Stimulated activated CD4-positive, alpha-beta T cell treated with anti-CD3 and anti-CD28 coated beads, TNF-alpha, amount 100 ng/mL, for 1 hour (primary cell): ENCODE measurements at places on chromosomes 4 and X.

- DNase-seq: no peak
Measured at GRCh38 chrX:142428916-142429315, 223.8 kb upstream of the MAGEC2 start.

DNA sequence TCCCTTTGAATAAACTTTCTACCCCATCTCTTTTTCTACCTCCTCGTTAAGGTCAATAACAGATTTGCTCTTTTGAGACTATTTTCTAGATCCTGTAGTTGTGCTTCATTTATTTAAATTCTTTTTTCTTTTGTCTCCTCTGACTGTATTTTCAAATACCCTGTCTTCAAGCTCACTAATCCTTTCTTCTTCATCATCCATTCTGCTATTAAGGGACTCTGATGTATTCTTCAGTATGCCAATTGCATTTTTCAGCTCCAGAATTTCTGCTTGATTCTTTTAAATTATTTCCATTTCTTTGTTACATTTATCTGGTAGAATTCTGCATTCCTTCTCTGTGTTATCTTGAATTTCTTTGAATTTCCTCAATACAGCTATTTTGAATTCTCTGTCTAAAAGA lies 36.0 kb upstream of the ARMCX4 start:
- no peak for DNase-seq

DNA sequence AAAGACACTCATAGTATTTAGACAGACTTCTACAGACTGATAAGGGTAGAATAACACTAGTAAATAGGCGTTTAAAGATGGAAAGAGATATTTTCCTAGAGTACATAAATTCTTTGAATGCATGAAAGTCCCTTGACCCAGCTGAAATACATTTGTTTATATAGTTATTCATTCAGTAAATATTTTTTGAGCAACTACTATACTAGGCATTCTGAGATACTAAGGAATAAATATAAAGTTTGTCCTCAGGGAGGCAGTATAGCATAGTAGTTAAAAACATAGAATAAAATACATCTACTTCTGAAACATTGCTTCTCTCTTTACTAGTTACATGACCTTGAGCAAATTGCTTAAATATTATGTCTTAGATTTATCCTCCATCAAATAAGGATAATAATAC lies 27.4 kb downstream of the HMGN5 start:
- no peak for DNase-seq

DNA sequence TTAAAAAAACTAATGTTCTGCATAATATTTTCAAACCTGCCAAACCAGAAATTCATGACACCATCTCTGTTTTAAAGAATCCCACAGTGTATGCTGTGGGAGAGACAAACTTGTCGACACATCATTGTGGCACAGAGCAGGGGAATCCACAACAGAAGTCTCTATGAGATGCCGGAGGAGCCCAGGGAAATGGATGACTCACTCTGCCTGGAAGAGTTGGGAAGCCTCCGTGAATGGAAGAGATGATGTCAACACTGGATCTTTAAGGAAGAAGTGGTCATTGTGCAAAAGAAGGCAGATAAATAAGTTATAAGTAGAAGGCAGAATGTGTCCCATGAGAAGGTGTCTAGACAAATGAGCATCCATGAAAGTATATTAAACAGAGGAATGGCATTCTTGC lies 595.1 kb downstream of the RAB28 start:
- no peak for DNase-seq

DNA sequence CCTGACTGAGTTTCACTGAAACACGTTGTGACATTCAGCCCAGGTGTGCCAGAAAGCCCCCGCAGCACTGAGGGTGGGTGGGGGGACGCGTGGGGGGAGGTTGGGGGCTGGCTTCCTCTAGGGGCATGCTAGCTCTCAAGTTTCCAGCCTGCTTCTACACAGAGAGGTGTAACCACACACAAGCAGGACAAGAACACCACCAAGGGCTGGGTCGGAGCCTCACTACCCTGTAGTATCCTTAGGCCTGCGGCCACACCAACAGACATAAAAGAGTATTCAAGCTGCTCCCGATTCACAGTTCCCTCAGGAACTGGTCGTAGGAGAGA lies 1.8 kb downstream of the USP46 start:
- DNase-seq: no peak

GRCh38 chr4:85370400-85371032 lies 104.4 kb upstream of the ARHGAP24 start:
- DNase-seq: no peak

DNA sequence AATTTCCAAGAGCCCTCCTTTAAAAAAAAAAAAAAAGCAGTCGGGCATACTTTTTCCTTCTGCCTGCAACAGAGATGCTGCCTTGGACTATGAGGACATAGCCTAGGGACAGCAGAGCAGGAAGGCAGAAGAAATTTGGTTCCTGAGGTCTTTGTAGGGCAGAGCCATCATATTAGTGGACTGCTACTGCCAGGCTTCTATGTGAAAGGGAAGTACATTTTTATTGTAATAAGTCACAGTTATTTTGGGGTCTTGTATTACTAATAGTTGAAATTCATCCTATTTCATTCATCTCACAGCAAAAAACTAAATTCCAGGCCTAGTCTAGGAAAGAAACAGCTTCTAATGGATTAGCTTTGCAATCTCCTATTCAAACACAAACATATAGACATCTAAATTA lies 211.2 kb downstream of the NSUN7 start:
- DNase-seq: no peak

- no peak for DNase-seq
Measured at GRCh38 chr4:64095398-64095797, 313.9 kb downstream of the TECRL start.

DNA sequence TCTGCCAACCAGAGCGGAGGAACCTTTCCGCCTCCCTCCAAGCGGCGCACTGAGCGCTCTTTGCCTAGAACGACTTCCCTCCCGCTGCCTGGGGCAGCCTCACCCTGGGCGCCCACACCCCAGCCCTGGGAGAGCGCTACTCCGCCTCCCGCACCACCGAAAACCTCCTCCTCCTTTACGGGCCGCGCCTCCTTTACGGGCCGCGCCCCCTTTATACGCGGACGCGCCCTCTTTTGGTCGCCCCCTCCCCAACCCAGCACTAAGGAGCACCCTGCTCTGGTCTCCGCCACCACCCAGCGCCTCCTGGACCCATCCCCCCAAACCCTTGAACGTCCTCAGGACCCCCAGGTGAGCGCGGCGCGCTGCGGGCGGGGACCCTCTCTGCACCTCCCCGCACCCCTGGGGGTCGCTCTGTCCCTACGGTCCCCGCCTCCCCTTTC lies 586 bp upstream of the NSG1 start:
- no peak for DNase-seq
